ENCODE measurements at places on chromosomes 7 and 10. TPM values are rescaled to one million over a fixed set of nuclear protein-coding genes. Genes with fewer than 3 reads are reported as not detected.
A peak's percentile ranks its signal among the peaks of the same experiment; 100 is the strongest.

CCDC3 gene
- total RNA-seq: 0.06 TPM

TCERG1L gene
- 0.08 TPM for total RNA-seq

DNA sequence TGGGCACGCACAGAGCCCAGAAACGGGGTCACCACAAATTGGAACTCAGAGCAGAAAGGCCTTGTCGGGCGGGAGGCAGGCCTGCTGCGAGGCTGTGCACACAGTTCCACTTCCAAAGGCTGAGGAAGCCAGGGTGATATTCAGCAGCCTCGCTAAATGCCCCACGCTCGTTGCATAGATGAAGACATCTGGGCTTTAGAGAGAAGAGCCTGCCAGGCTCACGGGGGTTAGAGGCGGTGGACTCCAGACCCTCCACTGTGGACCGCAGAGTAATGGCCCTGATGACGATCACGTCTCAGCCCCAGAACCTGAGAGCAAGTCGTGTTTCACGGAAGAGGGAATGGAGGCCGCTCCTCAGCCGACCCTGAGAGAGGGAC is 104.2 kb downstream of the DNAJB6 start:
- H3K4me1 ChIP-seq: no peaks in the 10 kb centered on the region
- no peak overlapping the region for H3K4me3 ChIP-seq
- no peak for DNase-seq
- no peaks in the 10 kb centered on the region for H3K36me3 ChIP-seq

- peak; percentile 82 for DNase-seq
- H3K27me3 ChIP-seq: no peaks in the 10 kb centered on the region
Measured at GRCh38 chr10:110872145-110872983, 636 bp downstream of the PDCD4 start.

DNA sequence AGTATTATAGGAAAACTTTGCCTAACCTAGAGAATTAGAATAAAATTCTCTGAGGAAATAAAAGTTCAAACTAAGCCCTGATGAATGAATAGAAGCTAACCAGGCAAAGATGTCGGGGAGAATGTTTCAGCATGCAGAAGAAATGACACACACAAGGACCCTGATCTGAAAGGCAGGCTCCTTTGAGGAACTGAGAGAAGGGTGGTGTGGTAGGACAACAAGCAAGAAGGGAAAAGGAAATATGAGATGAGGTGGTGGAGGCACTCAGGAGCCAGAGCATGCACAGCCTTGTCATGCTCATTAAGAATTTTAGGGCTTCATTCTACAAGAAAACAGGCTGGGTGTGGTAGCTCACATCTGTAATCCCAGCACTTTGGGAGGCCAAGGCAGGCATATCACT is 90.6 kb downstream of the ARHGAP12 start:
- H3K36me3 ChIP-seq: no peaks in the 10 kb centered on the region
- peaks cover 5% of the 10 kb centered on the region for H3K4me1 ChIP-seq
- DNase-seq: no peak
- H3K27ac ChIP-seq: no peak overlapping the region
- no peak overlapping the region for H3K4me3 ChIP-seq
- H3K27me3 ChIP-seq: no peaks in the 10 kb centered on the region

FAM221A gene
- total RNA-seq: 4.7 TPM

GRCh38 chr10:11824376-11824775 is 1.2 kb downstream of the PROSER2 start:
- H3K27me3 ChIP-seq: peaks cover 61% of the 10 kb centered on the region
- no peak overlapping the region for H3K27ac ChIP-seq
- no peaks in the 10 kb centered on the region for H3K36me3 ChIP-seq
- H3K4me1 ChIP-seq: peaks cover 11% of the 10 kb centered on the region

GRCh38 chr10:81136261-81136660 is 598.6 kb downstream of the SH2D4B start:
- H3K27me3 ChIP-seq: peaks cover 3% of the 10 kb centered on the region
- H3K36me3 ChIP-seq: no peaks in the 10 kb centered on the region
- no peaks in the 10 kb centered on the region for H3K4me1 ChIP-seq
- no peak overlapping the region for H3K4me3 ChIP-seq
- no peak for DNase-seq
- H3K27ac ChIP-seq: no peak overlapping the region

- DNase-seq: no peak
- peaks cover 5% of the 10 kb centered on the region for H3K36me3 ChIP-seq
- H3K27me3 ChIP-seq: no peaks in the 10 kb centered on the region
- no peak overlapping the region for H3K4me3 ChIP-seq
- no peaks in the 10 kb centered on the region for H3K4me1 ChIP-seq
Measured at GRCh38 chr10:15231426-15231825, 62.9 kb upstream of the NMT2 start.

OR2A5 gene
- total RNA-seq: not detected

DNA sequence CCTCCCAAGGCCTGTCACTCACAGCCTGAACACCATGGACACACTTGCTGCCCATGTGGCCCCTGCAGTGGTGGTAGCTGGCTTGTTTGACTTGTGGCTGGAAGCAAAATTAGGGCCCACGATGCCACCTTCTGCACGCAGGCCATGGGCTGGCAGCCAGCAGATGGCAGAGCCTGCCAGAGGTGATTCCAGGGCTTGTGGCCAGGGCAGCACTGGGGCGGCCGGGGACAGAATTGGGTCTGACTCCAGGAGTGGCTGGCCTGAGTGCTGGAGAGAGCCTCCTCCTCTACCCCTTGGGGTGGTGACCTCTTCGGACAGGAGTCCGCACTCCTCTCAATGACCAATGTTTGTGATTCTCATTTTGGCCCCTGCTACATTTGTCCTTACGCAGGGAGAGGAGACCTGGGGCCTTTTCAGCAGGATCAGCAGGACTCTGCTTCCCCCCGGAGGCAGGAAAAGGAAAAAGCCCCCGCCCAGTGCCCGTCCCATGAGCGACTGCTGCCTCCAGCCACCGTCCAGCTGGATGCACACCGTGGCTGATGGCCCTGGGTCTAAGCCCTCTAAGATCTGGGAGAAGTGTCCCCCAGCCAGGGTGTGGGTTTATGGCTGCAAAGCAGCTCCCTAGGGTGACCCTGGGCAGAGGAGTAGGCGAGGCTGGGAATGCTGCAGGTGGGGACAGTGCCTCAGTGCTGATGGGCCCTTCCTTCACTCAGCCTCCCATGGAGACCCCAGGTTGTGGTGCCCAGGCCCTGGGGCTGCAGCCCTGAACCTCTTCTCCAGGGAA is 26.5 kb downstream of the DNAJB12 start:
- DNase-seq: no peak
- peak overlapping the region; percentile 92 for H3K4me3 ChIP-seq
- H3K4me1 ChIP-seq: peaks cover 66% of the 10 kb centered on the region
- peak overlapping the region; percentile 99 for H3K27ac ChIP-seq
- peaks cover 5% of the 10 kb centered on the region for H3K27me3 ChIP-seq

CYREN gene
- total RNA-seq: 51.7 TPM

C10orf67 gene
- 0.45 TPM for total RNA-seq
